Activated T-helper 1 cell treated with anti-CD3 and anti-CD28 coated beads, Interleukin-2, amount 50 U/mL, for 16 hours (primary cell): ENCODE measurements at places on chromosomes 5 and 9.

DNA sequence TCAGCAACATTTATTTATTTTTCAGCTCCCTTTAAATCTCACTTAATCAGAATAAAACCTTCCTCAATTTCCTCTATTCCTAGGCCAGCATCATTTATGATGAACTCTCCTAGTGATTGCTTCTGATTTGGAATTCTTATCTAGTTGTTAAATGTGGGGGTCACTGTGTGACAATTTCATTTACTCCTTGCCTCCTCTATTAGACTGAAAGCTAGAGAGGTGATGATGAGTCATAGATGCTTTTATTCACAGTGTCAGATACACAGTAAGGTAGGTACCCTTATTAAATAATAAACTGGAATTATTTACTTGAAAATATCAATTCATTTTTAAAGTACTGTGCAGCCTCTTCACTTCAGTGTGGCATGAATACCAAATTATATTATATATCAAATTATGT, 960.6 kb downstream of the MAT2B start:
- no peak for DNase-seq

DNA sequence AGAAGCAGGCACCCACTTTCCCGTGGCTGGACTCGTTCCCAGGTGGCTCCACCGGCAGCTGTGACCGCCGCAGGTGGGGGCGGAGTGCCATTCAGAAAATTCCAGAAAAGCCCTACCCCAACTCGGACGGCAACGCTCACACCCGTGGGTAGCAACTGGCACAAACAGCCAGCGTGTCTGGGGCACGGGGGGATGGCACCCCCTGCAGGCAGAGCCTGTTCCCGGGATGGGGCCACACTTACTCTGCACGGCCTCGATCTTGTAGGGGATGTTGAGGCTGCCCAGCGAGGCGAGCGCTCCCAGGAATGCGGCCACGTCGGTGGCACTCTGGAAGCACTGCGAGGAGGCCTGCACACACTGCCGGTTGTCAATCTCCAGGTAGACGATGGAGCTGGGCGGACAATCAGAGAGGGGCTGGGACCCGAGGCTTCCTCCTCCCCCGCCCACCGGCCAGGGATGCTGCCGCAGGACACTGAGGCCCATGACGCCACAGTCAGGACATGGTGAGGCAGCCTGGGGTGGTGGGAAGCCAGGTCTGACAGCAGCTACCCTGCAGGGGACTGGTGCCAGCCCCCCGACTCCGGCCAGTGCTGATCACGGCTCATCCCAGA, 20.2 kb upstream of the SEC16A start:
- DNase-seq = no peak

- DNase-seq = no peak
These were observed 534 bp upstream of the SAPCD2 start for GRCh38 chr9:137070906-137071275.

DNA sequence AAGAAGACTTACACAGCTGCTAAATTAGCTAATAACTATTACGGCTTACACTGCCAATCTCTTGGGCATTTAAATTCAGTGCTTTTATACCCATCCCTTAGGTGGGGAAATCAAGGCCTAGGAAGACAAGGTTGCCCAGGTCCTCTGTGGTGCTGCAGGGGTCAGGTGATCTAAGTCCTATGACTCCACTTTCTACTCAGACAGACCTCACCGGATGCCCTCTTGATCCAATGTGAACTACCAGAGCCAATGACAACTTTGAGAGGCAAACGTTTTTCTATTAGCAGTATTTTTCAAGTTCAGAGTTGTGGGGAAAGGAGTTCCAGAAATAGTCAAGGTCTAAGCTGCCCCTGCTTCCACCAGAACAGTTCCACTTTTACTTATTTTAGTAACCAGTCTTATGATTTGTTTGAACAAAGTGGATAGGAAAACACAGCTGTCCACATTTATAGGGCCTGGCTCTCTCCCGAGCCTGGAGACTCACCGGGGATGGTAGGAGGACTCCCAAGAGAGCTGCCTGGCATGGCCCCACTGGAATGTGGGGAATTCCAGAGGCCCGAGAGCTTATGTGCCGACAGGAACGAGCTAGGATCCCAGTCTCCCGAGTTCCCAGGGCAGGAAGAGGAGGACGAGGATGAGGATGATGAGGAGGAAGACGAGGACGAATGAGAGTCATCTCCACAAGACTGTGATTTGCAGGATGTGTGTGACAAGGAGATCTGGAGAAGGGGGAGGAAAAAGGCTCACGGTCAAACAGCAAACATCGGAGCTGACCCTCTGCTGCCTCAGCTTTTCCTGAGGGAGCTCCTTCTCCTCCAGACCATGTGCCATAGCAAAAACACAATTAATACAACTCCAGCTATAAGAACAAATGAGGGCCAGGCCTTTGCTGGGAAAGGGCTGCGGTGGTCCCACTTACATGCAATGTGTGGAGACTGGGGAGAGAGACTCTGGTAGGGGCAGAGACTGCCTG, 16.7 kb downstream of the FAM193B start:
- no peak for DNase-seq
